ENCODE measurements at places on chromosomes 2 and 18. TPM values are rescaled to one million over a fixed set of nuclear protein-coding genes. Genes with fewer than 3 reads are reported as not detected.

The AQP12A gene
- not detected for total RNA-seq

The ARHGEF33 gene
- 0.41 TPM for total RNA-seq

The STAT4 gene
- total RNA-seq: 0.05 TPM

The MAP2 gene
- total RNA-seq: 44.9 TPM

The DSG4 gene
- total RNA-seq: not detected

The TMEM163 gene
- total RNA-seq: not detected

The ANKRD30B gene
- not detected for total RNA-seq

The MTCL1 gene
- 50.1 TPM for total RNA-seq

The PSMD1 gene
- total RNA-seq: 146 TPM

The GALNT5 gene
- 0.08 TPM for total RNA-seq

The PPP3R1 gene
- 77.9 TPM for total RNA-seq

The CBLN2 gene
- 5.7 TPM for total RNA-seq

All from Panc1 (cell line).